Cortex of kidney (tissue), 1 donor: ENCODE measurements at places on chromosomes 1 and 21.

DNA sequence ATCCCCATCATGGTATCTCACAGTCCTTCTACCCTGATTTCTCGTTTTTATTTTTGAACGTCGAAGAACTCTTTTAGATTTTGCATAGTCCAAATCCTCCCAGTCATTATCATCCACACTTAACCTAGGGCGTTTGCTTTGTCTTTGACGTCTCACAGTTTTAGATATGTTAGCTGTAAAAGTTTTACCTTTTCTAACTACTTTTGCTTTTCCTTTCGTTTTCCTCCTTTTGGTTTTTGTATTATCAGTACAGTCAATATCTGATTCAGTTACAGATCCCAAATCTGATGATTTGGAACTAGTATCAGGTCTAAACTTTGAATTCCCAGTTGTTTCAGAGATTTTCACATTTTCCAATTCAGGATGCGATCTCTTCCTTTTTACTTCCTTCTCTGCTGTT is 13.1 kb upstream of the PSMG1 start:
- DNase-seq = no peak

DNA sequence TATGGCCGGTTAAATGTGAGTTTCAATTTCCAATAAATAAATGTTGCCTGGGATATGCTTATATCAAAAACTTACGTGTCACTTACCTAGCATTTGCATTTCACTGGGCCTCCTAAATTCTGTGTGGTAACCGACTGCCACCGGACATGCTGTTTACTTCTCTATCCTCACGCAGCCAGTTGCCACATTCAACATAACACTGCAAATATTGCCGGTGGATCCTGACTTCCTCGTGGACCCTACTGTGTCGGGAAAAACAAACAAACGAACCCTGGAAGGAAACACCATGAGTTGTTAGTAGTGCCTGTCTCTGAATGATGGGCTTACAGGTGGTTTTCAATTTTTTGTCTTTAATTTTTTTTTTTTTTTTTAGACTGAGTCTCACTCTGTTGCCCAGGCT is 54.1 kb downstream of the RIPK4 start:
- no peak for DNase-seq

DNA sequence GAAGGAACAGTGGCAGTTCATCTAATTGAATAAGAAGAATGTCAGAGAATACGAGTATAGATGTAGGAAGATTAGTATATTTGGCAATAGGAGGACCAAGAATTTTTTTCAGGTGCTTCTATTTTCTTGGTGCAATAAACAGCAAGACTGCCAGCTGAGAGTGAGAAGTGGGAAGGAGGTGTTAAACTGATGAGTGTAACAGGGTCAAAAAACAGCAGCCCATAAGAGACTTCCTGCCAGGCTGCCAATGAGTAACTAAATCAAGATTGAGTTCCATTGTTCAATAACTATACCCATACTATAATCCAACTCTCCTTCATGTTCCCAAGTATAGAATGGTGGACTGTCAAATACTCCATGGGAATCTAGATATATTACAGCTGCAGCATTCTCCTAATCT is 28.7 kb downstream of the LYST start:
- DNase-seq = no peak

DNA sequence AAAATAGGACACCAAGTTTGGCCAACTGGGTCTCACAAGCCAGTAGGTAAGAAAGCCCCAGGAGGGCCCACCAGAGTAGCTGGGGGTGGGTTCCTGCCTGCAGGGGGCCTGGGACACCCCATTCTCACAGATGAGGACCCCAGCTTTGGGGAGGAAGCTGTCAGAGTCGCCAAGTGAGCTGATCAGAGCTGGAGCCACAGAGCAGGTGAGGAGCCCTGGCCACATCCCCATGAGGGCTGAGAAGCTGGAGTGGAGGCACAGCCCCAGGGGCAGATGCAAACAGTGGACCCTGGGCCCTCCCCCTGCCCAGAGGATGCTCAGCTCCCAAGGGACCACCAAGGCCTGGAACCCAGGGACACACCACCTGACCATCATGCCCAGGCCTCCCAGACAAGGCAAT is 8.6 kb upstream of the ZNF670 start:
- DNase-seq = no peak
